CD4-positive, alpha-beta T cell treated with Interleukin-21 for 1 hour (primary cell): ENCODE measurements at places on chromosomes 3 and 15.

DNA sequence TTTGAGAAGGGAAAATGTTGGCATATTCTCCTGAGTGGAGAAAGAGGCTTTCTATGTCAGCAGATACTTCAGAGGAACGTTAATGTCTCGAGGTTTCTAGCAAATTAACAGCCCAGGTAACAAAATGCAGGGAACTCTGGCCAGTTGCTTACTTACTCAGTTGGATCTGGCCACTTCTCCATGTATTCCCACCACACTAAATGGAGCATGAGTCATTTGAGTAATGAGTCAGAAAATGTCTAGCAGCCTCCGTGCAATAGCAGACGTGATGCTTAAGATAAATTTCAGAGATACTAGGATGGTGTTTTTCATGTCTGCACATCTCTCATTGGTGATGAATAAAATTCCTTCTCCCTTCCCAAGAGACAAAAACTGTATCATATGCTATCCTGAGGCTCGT lies 671.5 kb downstream of the FHIT start:
- no peak for DNase-seq

GRCh38 chr3:123688241-123688747 lies 103.4 kb upstream of the HACD2 start:
- no peak for DNase-seq

DNA sequence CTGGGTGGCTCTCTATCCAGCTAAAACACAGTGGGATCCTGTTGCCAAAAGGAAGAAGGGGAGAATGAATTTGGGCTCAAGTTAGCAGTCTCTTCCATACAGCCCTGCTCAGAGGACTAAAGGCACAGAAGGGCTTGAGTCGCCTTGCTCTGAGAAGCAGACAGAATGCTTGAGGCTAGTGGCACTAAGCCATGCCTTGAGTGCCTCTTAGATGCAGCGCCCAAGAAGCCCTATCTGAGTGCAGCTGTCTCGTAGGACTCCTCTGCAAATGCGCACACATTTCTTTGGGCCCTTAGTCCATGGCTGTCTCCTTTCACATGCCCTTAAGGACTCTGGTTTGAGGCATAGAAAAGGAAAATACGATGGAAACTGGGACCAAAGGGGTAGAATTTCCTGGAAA lies 211.3 kb upstream of the CHRM5 start:
- DNase-seq = no peak

- no peak for DNase-seq
Measured at GRCh38 chr15:88491158-88491557, 23.6 kb downstream of the MRPS11 start.
